Naive B cell (primary cell): ENCODE measurements at places on chromosomes 11 and 22.

- no peak for DNase-seq
Measured at GRCh38 chr11:95301474-95301873, 70.5 kb upstream of the SESN3 start.

GRCh38 chr11:6557761-6558674, 45.4 kb downstream of the RRP8 start:
- DNase-seq = no peak

DNA sequence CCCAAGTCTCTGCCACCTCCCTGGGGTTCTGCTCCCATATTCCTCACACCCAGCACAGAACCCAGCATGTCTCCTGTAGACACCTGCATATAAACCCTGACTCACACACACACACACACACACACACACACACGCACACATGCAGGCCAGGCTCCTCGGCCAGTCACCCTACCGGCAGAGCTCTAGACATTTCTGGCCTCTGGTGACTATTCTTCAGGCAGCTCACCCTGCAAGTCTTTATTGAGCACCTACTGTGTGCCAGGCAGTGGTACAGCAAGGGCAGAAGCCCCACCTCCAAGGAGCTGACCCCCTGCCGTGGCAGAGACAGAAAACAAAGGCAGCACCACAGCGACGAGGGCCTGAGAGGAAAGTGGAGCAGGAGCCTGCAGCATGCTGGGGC, 50.3 kb downstream of the CDKN1C start:
- no peak for DNase-seq

DNA sequence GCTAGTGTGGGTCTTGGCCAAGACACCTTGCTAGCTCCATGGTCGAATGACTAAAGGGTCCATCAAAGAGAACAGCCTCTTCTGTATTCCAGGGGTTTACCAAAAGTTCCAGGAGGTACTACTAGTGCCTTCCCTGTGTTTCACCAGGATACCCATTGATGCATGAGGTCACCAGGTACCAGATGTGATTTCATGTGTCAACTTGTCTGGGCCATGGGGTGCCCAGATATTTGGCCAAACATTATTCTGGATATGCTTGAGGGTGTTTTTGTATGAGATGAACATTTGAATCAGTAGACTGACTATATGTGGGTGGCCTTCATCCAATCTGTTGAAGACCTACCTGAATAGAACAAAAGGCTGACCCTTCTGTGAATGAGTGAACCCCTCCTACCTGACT, 92.8 kb downstream of the GALNT18 start:
- DNase-seq = no peak

GRCh38 chr22:44624689-44625420, 77.1 kb upstream of the PRR5 start:
- no peak for DNase-seq

GRCh38 chr22:25109878-25110595, 89.6 kb upstream of the CRYBB3 start:
- DNase-seq = no peak

DNA sequence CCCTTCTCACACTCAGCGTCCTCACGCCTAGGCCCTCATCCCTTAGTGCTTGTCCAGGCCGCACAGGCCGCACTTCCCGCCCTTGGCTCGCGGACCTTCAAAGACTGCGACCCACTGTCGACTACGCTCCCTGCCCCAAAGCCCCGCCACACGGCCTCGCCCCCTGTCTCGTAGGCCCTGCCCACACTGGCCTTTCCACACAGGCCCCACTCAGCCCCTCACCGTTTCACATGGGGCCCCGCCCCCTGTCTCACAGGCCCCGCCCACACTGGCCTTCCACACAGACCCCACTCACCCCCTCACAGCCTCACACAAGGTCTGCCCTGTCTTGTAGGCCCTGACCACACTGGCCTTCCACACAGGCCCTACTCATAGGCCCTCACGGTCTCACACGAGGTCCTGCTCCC, 11.0 kb downstream of the NRXN2 start:
- DNase-seq = no peak
